IMR-90 (cell line): ENCODE measurements at places on chromosomes 12 and 14. TPM values are rescaled to one million over a fixed set of nuclear protein-coding genes. Genes with fewer than 3 reads are reported as not detected.

Gene JPH4
- total RNA-seq: not detected in 2 replicates

Gene KRT81
- under 0.01 TPM in 2 replicates for total RNA-seq

Gene FGD6
- 9.5 and 9.7 TPM in 2 replicates for total RNA-seq

Gene NUMB
- 41.7 and 45.9 TPM in 2 replicates for total RNA-seq

Gene APOF
- not detected in 2 replicates for total RNA-seq

Gene RHOJ
- total RNA-seq: 7.8 and 9.5 TPM in 2 replicates

- peak; percentile 23 for DNase-seq
Observed at GRCh38 chr14:80681651-80682050, 259.9 kb downstream of the CEP128 start.

GRCh38 chr12:27453421-27453820, 6.9 kb downstream of the SMCO2 start:
- DNase-seq: no peak

DNA sequence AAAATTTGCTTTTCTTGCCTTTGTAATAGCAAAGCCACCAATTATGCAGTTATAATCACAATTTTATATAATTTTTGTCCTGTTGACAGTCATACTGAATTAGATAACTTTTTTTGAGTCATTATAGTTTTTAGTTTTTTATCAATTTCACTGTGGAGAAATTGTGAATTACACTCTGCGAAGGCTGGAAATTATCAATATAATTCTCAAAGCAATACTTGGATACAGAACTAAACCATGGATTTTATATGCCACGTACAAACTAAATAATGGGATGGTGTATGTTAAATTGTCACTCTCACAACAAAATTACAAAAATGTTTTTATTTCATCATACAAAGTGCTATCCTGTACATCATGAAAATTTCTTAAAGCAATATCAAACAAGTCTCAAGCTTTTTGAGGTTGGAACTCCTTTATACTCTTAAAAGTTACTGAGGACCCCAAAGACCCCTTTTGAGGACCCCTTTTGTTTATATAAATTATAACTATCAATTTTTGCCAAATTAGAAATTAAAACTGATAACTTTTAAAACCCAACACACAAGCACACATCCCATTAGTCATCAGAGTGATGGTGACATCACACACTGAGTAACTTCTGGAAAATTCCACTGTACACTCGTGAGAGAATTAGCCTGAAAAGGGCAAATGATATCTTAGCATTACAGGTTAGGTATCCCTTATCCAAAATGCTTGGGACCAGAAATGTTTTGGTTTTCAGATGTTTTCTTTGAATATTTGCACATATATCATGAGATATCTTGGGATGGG, 19.8 kb upstream of the AQP2 start:
- DNase-seq: peak; percentile 83

- DNase-seq: no peak
Observed at GRCh38 chr12:42571327-42572009, 18.1 kb downstream of the PRICKLE1 start.

DNA sequence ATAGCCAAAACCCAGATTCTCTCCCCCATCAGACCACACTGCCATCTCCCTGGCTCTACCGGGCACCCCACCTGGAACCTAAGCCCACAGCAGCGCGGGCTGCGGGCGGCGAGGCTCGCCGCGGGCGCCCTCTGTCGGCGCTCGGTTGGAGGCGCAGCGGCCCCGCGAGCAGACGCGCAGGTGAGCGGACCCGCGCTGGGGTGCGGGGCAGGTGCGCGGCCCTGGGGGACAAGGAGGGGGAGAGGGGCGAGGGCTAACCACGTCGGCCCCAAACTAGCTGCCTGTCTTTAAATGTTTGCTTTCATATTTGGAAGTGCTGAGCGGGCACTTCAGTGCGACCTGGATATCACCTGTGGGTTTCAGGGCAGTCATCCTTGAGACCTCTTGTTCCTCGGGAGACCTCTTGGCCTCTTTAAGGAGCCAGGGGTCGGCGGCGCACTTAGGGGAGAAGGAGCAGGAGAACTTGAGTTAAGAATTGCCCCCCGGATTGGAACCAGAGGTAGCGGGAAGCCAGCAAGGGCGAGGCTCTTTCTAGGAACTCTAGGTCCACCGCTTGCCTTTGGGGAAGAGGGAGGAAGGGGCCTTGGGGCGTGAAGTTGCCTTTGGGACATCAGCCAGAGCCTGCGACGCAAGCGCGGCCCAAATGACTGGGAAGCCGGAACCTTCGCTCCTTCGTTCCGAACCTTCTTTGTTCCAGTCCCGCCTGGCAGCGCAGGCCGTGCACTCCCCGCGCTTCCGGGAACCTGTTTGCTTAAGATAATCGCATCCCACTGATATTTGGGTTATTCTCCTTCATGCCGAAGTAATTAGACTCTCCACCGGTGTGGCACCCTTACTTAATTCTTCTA, 78.7 kb downstream of the NEDD1 start:
- DNase-seq: no peak

DNA sequence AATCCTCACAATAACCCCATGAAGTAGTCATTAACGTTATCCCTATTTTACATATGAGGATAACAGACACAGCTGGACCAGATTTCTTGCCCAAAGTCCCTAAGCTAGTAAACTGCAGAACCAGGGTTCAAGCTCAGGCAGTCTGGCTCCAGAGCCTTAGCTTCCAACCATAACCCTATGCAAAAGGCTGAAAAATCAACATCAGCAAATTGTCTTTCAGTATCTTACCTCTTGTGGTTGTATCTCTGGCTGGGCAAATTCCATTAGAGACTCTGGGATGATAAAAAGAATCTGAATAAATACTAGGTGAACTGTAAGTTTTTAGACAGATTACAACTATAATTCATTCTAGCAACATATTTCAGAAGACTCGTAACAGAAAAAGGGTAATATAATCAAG, 24.7 kb downstream of the CAPRIN2 start:
- no peak for DNase-seq

DNA sequence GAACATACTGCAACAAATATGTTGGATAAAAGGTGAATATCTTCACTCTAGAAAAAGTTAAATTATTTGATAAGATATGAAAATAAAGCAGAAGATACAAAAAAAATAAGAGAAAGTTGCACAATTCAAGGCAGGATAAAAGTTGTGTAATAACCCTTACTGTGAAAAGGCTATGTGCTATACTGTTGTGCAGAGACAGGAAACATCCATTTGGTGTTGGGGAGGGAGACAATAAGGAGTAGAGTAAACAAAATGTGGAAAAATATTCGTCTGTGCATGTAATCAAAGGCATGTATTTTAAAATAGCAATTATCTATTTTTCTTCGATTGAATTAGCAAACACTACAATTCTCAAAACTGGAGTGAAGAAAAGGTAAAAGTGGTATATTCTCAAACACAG, 34.8 kb downstream of the PTHLH start:
- no peak for DNase-seq

GRCh38 chr12:2613326-2614073, 181.3 kb upstream of the FKBP4 start:
- DNase-seq: peak; percentile 99

GRCh38 chr14:38311655-38312054, 55.8 kb upstream of the CLEC14A start:
- DNase-seq: no peak

DNA sequence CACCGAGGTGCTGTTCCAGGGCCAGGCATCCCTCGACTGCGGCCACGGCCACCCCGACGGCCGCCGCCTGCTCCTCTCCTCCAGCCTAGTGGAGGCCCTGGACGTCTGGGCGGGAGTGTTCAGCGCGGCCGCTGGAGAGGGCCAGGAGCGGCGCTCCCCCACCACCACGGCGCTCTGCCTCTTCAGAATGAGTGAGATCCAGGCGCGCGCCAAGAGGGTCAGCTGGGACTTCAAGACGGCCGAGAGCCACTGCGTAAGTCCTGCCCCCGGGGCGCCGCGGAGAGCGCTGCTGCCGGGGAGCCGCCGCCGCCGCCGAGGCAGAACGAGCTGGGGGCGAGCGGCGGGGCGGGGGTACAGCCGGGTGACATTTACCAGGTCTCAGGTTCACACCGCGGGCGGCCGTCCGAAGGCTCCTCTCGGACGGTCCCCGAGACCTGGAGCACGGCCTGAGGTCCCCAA, 1.4 kb downstream of the PLXNC1 start:
- DNase-seq: no peak

GRCh38 chr12:2294651-2295475, 242.1 kb downstream of the CACNA1C start:
- DNase-seq: peak; percentile 69

- DNase-seq: no peak
Observed at GRCh38 chr12:34389378-34390170, 367.3 kb downstream of the ALG10 start.

GRCh38 chr12:53869500-53869899, 69.1 kb upstream of the HOXC13 start:
- no peak for DNase-seq

DNA sequence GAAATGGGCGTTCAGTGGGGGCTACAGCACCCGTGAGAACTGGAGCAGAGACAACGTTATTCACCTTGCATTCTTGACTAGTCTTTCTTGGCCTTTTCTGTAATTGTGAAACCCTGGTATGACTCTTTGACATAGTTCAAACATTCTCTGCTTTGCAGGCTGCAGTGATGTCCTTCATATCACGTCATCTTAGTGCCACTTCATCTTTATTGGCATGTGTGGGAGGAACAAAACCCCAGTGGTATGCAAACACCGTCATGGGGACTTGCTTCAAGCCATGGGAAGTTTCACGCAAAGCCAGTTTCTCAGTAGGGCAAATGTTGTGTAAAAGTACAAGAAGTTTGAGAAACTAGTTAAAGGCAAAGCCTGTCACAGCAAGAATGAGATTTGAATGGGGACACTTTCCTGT, 20.2 kb upstream of the DUSP16 start:
- DNase-seq: peak; percentile 67

GRCh38 chr14:73680821-73681220, 33.4 kb downstream of the PNMA1 start:
- no peak for DNase-seq

DNA sequence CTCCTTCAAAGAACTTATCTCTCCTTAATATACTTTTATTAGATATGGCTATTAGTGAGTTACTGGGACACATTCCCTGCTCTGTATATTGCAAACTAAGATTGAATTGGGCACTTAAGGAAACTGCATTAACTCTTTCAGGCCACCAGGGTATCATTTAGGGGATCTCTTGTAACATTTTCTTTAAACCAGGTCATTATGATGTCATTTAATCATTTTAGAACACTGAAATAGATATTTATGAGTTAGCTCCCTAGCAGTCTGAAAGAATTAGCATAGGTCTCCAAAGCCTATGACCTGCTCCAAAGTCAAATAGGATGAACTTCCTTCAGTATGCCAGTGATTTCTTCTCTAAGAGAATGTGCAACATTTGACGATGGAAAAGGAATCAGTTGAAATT, 506.9 kb downstream of the FOXG1 start:
- no peak for DNase-seq

- DNase-seq: peak; percentile 70
Observed at GRCh38 chr14:65824285-65824977, 411.9 kb downstream of the FUT8 start.

- no peak for DNase-seq
Observed at GRCh38 chr12:111221062-111222026, 147.6 kb downstream of the PHETA1 start.

DNA sequence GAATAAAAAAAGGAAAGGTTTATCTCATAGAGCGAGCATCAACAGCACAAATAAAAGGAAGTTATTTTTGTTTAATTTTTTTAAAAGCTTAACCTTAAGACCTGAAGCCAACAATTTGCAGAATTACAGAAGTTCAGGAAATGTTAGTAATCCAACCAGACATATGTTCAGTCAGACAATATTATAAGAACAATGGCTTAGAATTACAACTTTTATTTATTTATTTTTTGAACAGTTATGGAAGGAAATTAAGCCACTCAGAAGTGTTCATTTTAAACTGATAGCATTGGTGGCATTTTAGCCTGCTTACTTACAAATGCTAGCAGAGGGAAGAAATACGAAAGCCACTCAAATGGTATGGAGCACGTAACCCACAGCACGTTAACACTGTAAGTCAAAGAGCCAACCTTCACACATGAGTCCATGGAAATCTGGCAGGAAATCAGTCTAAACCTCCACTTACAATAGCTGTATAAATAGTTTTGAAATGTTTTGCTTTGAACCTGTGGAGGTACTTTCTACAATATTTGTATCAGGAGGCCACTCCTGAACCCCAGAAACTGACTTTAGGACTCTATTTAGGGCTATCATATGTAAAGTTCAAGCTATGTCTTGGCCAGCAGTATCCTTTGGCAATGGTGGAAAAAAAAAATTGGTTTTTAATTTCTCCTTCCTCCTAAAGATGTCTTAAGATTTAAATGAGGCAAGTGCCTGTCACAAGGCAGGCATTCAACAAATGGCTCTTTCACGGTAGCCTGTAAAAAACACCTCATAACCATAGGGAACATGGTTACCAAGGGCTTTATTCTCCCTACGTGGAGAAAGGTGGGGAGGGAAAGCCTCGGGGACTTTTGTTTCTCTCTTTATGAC, 102.3 kb downstream of the ITPR2 start:
- DNase-seq: no peak

GRCh38 chr12:27428466-27428865, 18.1 kb upstream of the SMCO2 start:
- no peak for DNase-seq
